ENCODE measurements at places on chromosomes 4 and X.

DNA sequence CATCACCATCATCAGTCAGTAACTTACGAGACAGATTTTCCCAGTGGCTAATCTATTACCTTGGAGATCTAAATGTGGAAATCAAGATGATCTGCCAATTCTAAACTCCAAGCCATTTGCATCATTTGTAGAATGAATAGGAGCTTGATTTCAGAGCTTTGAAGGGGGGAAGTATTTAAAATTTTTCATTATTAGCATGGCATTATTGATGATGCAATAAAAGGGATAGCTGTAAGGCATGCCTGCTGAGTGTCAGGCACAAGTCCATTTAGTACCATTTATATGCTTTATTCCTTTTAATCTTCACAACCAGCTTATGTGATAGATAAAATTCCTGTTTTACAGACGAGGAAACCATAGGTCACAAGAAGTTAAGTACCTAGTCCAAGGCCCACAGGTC is 5.3 kb downstream of the EXOC1L start:
- no peak for DNase-seq

DNA sequence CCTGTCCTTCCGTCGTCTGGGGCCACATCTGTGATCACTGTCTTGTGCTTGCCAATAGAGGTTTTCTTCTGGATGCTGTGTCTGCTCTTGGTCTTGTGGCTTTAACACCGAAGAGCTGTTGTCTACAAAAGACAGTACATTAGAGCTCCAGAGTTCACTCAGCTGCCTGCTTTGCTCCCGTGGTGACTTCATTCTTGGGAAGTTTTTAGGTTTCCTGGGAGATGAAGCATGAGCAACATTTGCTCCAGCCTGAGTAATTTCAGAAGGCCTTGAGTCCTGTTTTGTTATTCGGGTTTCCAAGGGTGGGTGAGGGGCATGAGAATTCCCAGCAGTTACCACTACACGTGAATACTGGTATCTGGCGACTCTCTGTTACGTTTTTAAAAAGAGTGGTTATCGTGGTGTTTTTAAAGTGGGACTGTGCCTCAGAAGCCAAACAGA is 189.2 kb downstream of the SHROOM3 start:
- no peak for DNase-seq

GRCh38 chrX:122440832-122441231 is 743.2 kb upstream of the GRIA3 start:
- DNase-seq, result no peak

- DNase-seq, result no peak
Measured at GRCh38 chrX:85499400-85499799, 119.9 kb upstream of the POF1B start.

GRCh38 chrX:101564651-101565050 is 14.3 kb downstream of the ARMCX1 start:
- DNase-seq, result no peak

- DNase-seq, result no peak
Measured at GRCh38 chr4:21890231-21890630, 58.3 kb downstream of the KCNIP4 start.

GRCh38 chr4:177455561-177455970 is 13.3 kb upstream of the AGA start:
- peak; percentile 1 for DNase-seq

DNA sequence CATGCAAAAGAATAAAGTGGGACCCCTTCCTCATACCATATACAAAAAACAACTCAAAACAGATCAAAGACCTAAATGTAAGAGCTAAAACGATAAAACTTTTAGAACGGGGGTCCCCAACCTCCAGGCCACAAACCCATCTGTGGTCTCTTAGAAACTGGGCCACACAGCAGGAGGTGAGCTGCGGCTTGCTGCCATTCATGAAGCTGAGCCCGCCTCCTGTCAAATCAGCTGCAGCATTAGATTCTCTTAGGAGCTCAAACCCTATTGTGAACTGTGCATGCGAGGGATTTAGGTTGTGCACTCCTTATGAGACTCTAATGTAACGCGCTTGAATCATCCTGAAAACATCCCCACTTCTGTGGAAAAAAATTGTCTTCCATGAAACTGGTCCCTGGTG is 7.0 kb upstream of the GATA1 start:
- DNase-seq, result no peak

GRCh38 chr4:133555671-133556070 is 406.6 kb downstream of the PCDH10 start:
- DNase-seq, result no peak

- DNase-seq, result no peak
Measured at GRCh38 chr4:4614925-4615678, 73.3 kb upstream of the STX18 start.

DNA sequence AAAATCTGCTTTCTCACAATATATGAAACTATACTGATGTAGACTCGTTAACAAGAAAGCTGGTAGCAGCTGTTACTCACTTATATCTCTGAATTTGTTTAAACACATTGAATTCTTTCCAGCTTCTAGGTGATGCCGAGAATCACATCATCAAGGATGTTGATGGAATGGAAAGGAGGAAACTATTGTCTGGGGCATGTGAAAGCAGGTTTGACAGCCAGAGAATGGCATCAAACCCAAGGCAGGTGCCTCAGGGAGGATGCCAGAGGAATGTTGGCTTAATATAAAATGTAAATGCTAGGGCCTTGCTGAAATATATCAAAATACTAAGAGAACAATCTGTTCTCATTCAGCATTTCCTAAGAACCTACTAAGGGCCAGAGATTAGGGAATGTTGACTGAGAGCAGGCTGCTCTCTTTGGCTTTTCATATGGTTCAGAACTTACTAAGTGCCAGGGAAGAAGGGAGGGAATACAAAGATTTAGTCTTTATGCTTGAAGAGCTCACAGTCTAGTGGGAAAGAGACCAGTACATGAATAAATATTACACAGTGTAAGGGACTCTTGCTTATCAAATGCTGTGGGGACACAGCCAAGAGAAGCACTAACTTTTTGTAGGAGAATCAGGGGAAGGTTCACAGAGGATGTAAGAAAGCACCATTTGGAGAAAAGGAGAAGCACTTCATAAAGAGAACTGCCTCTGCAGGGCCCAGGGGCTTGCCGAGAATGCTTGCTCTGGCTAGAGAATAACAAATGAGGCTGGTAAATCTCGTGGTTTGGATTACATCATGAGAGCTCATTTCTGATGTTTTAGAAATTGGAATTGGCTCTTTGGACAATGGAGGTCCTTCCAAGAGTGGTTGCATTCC is 14.7 kb downstream of the SLIT2 start:
- no peak for DNase-seq

DNA sequence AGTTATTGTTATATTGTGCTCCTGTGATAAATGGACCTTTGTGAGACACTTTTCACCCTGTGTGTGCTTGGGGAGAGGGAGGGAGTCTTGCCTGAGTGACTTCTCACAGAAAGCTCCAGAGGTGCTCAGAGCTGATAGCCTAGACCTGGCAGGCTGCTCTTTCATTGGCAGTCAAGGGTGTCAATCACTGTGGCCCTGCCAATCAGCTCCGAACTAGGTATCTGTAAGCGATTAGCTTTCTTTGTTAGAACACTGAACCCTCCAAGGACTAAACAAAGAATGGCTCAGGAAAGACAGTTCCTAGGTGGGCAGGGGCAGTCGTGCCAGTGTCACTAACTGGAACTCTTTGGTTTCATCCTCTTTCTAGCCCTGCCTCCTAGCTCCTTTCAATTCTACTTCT is 2.7 kb upstream of the NALF2 start:
- peak; percentile 9 for DNase-seq

DNA sequence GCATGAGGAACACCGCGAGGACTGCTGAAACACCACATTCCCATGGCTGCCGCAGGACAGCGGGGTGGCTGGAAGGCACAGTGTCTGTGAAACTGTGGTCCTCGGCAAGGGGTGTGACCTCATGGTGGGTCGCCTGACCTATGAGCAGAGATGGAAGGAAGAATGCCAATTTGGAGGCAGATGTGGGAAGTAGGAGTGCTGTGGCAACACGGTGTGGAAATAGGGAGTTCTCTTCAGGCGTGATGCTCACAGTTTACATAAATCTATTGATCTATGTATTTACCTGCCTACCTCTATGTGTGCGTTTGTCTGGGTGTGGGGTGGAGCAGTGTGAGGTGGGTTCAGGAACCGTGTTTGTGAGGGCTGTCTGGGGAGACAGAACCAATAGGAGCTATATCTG is 62.3 kb upstream of the LSM6 start:
- no peak for DNase-seq

DNA sequence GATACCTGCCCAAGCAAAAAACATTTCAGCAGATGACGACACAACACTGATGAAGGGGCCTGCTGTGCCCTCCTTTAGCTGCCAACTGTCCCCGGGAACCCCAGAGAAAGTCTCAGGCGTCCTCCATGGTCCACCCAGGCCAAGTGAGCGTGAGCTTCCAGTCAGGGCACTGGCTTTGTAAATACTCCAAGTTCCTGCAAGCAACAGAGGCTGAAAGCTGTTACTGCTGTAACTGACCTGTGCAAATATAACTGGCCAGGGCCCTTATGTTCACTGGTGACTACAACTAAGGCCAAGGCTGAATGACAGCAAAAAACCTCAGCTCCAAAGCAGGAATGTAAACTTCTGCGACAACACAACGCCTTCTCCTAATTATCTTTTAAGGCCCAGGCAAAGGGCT is 8.2 kb downstream of the WDR1 start:
- no peak for DNase-seq

GRCh38 chr4:15654593-15655222 is 449 bp downstream of the FBXL5 start:
- peak; percentile 51 for DNase-seq

DNA sequence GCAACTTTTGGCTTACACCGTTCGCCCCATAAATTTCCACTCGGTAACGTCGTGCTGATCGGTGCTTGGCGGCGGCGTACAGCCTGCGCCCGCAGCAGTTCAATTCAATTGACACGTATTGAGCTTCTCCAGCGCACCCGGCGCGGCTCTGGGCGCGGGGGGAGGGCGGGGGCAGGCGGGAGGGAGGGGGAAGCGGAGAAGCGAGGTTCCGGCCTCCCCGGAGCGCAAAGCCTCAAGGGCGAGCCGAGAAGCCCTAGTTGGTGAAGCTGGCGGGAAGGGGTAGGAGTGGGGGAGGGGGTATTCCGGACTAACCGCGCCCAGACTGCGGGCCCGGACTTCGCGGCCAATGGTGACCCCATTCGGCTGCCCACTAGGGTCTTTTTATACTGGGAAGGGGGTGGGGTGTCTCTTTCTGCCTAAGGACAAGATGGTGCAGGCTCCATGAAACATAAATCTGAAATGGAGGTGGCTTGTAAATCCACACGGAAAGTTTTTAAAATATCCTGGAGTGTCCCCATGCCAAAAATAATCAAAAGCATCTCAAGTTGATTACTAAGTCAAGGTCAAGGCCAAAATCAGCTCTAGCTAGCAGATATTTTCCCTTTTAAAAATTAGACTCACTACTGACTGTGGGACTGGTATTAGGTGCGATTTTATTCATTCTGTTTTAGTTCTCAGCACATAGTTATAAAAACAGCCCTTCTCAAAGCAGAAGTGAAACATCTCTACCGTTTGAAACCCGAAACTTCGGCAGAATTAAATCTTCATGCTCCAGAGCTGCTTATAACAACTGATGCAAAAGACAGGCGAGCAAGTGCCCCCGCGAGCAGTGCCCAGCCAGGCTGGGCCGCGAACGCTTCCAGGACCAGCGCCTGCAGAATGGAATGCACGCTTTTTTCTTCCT is 1.5 kb upstream of the BCOR start:
- DNase-seq, result peak; percentile 62

GRCh38 chrX:106955004-106955772 is 35.0 kb downstream of the CLDN2 start:
- no peak for DNase-seq

- no peak for DNase-seq
Measured at GRCh38 chr4:8841678-8842268, 29.9 kb downstream of the HMX1 start.

- DNase-seq, result no peak
Measured at GRCh38 chr4:8167815-8168214, 9.2 kb upstream of the ABLIM2 start.

- no peak for DNase-seq
Measured at GRCh38 chr4:88771883-88772450, 74.3 kb upstream of the NAP1L5 start.

DNA sequence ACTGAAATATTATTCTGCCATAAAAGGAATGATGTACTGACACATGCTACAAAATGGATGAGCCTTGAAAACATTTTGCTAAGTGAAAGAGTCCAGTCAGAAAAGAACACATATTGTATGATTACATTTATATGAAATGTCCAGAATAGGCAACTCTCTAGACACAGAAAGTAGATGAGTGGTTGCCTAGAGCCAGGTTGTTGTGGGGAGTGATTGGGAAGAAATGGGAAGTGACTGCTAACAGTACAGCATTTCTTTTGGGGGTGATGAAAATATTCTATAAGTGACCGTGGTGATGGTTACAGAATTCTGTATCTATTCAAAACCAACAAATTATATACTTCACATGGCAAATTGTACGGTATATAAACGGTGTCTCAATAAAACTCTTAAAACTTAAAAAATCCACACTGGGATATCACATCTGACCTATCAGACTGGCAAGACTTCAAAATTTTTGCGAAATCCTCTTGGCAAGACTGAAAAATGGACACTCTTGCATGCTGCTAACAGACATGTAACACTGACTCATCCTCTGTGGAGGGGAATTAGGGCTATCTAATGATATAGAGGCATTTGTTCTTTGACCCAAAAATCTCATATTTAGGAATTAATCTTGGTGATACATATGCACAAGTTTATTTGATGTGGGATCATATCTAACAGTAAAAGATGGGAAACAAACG is 71.8 kb downstream of the FAM13A start:
- no peak for DNase-seq

DNA sequence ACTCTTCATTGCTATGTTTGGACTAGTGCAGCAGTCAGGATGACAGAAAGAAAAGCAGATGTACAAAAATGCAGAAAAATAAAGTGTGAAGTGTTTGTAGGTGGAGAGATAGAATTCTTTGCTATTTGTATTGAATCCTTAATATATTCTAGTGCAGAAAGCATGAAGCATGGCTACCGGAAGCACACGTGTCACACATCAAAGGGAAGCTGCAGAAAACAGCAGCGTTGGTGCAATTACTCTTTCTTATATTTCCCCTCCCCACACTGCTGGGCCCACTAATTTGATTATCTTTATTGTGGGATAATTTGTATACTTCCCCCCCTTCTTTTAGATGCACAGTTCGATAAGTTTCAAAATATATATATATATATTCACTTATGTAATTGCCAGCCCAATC is 35.9 kb upstream of the TAPT1 start:
- DNase-seq, result no peak

Measured in NCI-H345 (cell line).